ENCODE measurements at places on chromosomes 7 and 10.
A peak's percentile ranks its signal among the peaks of the same experiment; 100 is the strongest.

- no peak for DNase-seq
Measured at GRCh38 chr10:69996611-69997010, 56.0 kb upstream of the MACROH2A2 start.

DNA sequence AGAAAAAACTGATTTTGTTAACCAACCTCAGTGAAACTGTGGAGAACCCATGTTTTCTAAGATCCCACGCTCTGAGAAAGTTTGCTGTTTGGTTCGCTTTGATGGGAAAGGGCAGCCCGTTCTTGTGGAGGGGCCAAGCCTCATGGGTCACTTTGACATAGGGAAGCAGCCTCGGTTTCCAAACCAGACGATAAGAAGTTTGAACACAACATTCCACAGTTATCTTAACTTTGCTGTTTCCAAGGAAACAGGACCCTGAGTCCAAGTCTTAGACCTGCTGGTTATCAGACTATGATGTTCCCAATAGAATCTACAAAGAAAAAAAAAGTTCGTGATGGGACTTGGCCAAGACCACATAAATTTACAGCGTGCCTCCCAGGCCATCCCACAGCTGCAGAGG lies 182.3 kb downstream of the NRP1 start:
- DNase-seq, result no peak

DNA sequence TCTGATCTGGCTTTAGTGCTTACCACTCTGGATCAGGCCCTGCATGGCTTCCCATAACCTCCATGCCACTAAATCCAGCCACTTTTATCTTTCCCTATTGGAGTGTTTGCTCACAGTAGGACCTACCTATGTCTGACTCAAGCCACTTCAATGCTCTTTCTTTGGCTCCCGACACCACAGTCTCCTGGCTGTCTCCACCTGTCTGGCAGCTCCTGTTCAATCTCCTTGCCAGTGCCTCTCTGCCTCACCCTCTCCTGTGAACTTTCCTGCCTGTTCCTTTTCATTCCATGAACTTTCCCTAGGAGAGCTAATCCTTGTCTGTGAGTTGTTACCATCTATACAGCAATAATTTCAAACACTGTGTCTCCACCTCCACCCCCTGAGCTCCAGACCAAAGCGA lies 82.6 kb upstream of the UCN3 start:
- no peak for DNase-seq

- DNase-seq, result no peak
Measured at GRCh38 chr7:96729820-96730219, 20.2 kb upstream of the SEM1 start.

- no peak for DNase-seq
Measured at GRCh38 chr7:55425141-55425752, 60.1 kb downstream of the LANCL2 start.

GRCh38 chr10:68184546-68184945 lies 47.4 kb downstream of the ATOH7 start:
- DNase-seq, result no peak

DNA sequence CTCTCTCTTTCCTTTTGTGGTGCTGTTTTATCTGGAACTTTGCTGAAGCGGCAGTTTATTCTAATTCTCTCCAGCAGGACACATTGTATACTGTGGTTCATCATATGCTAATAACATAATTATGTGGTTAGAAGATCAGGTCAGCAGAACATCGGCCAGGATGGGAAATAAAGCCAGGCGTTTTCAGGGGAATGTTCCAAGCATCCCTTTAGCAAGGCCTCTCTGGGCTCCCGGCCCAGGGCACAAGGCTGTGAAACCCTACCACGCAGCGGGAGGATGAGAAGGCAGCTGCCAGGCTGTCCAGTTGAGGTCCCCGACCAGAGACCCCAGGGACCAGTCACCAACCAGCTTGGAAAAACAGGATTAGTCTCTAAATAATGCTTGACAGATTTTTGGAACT lies 112.2 kb upstream of the GALNT17 start:
- DNase-seq, result no peak

DNA sequence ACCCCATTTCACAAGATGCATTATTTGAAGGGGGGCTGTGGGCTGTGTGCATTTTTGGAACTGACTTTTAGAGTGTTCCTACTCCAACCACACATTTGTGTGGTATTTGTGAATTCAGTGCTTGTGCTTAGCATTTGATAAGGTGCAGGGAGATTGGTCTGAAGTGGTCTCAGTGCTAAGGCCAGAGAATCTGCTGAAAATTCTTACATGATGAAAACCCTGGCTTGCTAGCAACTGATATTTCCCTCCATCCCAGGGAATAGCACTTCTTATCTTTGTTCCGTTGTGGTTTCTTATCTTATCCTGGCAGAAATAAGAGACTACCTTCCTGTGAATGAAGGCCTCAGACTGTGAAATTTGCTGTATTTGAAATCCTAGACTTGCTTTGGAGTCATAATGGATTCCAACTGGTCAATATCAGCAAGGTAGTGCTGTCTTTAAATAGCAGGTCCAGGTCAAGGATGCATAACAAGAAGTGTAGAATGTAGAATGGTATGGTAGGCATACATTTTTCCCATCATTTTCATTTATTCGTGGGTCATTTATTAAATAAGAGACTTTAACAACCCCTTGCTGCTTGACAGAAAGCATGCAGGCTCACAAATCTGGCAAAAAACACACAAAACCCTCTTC lies 986.9 kb downstream of the REEP3 start:
- DNase-seq, result no peak

GRCh38 chr7:30764030-30764975 lies 6.9 kb upstream of the MINDY4 start:
- no peak for DNase-seq

- DNase-seq, result no peak
Measured at GRCh38 chr7:63057265-63057664, 941.4 kb upstream of the ZNF722 start.

DNA sequence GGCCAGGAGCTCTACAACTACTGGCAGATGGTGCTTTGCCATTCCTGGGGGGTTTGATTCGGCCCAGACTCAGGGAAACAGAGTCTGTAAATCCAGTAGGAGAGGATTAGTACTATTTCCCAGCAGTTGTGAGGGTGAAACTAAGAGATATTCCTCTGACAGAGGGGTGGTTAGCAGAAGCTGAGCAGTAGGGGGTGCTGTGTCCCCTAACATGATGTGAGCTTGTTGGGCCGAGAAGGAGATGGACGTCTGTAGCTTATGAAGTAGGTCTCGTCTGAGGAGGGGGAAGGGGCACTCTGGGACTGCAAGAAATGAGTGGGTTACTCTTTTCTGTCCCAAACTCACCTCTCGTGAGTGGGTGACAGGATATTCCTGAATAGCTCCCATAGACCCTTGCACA lies 179.2 kb upstream of the MBL2 start:
- no peak for DNase-seq

- no peak for DNase-seq
Measured at GRCh38 chr10:94349327-94349726, 13.4 kb downstream of the NOC3L start.

GRCh38 chr10:8463853-8464252 lies 409.4 kb downstream of the GATA3 start:
- DNase-seq, result no peak

DNA sequence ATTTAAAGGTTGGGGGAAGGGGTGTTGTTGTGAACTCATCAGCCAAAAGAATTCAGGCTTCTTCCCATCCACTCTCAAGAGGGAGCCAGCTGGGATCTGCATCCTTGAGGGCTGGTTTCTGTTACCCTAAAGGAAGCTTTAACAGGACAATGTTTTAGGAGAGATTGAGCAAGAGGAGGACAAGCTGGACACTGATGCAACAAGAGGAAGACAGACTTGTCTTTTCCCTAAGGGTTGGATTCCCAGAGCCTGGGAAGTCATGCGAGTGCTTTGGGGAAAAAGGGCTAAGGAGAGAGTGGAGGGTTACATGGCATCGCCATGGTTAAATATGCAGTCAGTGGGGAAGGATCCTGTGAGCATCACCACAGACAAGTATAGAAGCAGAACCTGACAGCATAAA lies 47.6 kb upstream of the PDE1C start:
- DNase-seq, result no peak

DNA sequence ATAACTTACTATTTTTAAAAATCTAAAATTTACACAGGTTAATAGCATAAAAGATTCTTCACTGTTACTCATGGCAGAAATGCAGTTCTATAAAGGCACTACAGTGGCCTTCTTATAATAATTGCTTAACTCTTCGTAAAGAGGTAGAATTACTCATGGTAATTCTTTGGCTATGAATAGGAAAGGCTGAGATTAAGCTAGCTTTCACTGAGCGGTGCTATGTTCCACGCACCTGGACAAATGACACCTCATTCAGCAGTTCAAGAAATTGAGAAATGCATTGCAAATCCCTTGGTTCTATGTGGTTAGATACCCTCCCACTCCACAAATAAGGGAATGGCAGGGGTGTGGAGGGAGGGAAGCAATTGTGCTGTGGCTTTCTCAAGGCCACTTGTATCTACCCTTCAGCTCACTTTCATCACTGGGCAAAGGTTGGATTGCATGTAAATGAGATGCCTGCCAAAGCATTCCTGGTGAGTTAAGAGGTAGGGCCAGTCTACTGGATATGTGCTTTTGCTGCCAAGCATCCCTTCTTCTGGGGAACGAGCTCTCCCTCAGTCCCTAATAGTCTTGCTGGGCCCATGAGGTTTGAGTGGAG lies 210.9 kb downstream of the TEX36 start:
- no peak for DNase-seq

- DNase-seq, result no peak
Measured at GRCh38 chr7:91957823-91958222, 17.2 kb downstream of the AKAP9 start.

DNA sequence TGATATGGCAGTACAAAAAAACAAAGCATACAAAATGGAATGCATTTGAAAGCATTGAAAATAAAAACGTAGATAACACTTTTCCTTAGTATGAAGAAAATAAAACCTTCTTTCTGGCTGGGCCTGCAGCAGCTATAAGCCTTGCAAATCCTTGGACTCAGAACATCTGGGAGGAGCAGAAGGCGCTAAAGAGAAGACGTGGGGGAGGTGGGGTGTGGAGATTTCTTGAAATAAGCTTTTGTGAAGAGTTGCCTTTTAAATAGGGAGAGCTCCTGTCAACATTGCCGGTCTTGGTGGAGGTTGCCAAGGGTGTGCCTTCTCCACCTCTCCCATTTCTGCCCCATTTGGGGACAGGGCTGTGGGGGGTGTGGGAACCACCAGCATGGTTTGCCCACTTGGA lies 128.7 kb downstream of the TMEM178B start:
- DNase-seq, result no peak

GRCh38 chr10:61822781-61823230 lies 78.7 kb upstream of the ARID5B start:
- DNase-seq, result no peak

DNA sequence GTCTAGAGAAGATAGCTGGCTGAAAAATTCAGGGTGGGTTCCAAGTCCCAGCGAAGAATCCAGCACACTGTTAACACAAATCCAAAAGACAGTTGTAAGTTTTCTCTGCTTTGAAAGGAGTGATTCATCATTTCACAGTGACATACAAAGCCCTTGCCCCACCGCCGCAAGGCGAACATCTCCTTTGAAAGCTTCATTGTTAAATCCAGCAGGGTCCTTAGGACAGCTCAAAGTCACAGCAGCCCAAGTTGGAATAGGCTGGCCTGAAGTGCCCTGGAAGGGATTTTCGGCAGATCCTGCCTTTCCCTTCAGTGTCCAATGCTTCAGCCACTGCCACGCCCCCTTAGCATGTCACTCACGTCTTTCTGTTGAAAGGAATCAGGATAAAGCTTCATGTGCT lies 526.1 kb downstream of the CALN1 start:
- DNase-seq, result no peak

- DNase-seq, result no peak
Measured at GRCh38 chr7:138838166-138838565, 40.2 kb upstream of the ATP6V0A4 start.

GRCh38 chr10:74194999-74195398 lies 44.0 kb downstream of the ADK start:
- no peak for DNase-seq

GRCh38 chr10:69344591-69345252 lies 66.4 kb downstream of the HK1 start:
- DNase-seq, result peak; percentile 58

DNA sequence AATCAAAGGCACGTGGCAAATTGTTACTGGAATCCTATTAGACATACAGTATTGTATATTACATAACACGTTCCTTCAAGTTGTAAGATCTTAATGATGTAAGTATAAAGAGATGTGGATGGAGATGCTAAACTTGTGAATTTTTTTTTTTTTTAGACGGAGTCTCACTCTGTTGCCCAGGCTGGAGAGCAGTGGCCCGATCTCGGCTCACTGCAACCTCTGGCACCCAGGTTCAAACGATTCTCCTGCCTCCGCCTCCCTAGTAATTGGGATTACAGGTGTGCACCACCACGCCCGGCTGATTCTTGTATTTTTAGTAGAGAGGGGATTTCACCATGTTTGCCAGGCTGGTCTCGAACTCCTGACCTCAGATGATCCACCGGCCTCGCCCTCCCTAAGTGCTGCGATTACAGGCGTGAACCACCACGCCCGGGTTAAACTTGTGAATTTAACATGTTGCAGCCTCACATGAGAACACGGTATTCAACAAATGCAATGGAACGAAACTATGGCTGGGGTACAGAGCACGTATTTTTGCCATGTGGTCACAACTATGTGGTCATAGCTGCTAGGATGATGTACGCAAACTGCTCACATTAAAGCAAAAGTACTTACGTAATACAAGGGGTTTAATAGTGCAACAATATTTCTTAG lies 818 bp upstream of the SUPV3L1 start:
- no peak for DNase-seq

GRCh38 chr7:133550145-133550544 lies 297.3 kb downstream of the EXOC4 start:
- no peak for DNase-seq

- no peak for DNase-seq
Measured at GRCh38 chr10:18699849-18700840, 40.9 kb downstream of the ARL5B start.

DNA sequence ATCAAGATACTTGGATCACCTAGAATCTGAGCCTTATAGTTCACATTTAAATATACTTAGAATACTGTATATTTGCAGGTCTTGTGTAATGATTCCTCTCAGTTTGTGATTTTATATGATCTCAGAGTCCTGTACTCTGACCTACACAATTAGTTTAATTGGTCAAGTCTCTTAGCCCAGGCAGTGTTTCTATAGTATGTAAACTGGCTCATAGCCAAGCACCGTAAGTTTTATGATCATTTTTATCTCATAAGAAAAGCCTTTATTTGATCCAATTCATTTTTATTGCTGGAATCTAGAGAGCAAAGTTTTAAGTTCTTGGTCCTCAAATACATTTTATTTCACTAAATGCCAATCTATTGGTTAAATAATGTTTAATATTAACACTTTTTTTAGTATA lies 242.2 kb downstream of the MALRD1 start:
- DNase-seq, result no peak

- DNase-seq, result no peak
Measured at GRCh38 chr7:143227806-143228205, 6.0 kb downstream of the TAS2R40 start.

Data from CD4-positive, alpha-beta T cell treated with Interleukin-17A for 4 hours (primary cell).